Eye (tissue), 1 donor: ENCODE measurements at places on chromosomes 5 and 9.

- no peak for DNase-seq
Observed at GRCh38 chr5:31604240-31604639, 34.7 kb upstream of the PDZD2 start.

DNA sequence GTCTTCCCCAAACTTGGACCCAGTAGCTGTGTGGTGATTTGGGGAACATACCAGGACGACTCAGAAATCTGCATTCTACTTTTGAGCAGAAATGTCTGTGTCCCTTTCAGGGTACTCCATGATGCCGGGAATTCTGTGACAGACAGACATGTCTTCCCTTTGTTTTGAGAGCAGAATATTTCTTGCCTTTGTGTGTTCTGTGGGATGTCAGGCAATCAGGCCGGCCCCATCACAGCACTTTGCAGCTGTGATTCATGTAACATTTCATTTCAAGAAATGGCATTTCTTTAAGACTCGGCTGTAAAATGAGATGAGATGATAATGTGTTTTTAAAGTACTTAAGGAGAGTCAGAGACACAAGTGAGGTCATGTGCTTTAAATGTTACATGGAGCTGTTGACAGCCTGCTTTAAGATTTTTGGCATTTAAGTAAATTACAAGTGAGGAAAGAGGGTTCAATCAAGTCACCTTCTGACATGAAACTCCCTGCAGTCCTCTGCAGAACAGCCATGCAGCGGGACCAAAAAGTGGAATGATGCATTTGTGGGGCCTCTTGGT is 98.7 kb downstream of the SLC28A3 start:
- no peak for DNase-seq

- DNase-seq: no peak
Observed at GRCh38 chr9:112725961-112726360, 8.0 kb upstream of the INIP start.

- DNase-seq: no peak
Observed at GRCh38 chr5:65539827-65540226, 23.1 kb downstream of the CENPK start.

DNA sequence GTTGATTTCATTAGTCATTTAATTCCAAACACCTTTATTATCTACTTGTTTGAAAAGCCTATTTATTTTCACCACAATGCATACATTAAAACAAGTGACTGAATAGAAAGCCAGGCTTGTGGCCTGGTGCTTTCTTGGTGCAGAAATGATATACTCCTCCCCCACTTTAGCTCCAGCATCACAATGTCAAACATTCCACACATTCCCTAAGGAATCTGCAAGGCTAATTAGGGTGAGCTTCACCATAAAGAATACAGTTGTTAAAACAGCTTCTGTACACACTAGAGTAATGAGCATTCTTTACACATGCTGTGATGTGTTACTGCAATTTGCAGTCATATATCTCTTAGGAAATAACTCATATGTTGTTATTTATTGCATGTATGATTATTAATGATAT is 705.7 kb downstream of the CETN3 start:
- DNase-seq: peak; percentile 76
